ENCODE measurements at places on chromosomes 16 and 17.

DNA sequence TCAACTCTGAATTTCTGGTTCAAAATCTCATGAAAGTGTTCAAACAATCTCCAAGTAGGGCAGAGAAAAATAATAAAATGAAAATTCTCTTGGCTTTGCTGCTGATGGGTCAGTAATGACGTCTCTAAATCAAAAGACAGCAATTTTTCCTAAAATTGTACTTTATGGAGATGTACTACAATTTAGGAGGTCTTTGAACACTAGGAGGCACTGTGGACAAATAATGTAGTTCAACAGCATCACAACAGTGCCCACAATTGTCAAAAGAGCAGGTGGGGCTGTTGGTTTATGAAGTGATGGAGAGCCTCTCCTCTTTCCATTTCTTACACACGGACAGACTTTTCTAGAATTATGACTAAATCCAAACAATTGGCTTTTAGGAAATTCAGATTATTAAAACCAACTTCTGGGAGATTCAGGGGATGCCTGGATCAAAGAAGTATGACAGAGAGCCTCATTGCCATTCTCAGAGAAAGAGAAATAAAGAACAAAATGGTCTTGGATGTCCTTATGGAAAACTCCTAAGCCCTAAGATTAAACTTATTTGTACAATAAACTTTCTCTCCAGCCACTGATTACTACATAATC is 23.8 kb downstream of the EZH1 start:
- peak; percentile 90 for DNase-seq

DNA sequence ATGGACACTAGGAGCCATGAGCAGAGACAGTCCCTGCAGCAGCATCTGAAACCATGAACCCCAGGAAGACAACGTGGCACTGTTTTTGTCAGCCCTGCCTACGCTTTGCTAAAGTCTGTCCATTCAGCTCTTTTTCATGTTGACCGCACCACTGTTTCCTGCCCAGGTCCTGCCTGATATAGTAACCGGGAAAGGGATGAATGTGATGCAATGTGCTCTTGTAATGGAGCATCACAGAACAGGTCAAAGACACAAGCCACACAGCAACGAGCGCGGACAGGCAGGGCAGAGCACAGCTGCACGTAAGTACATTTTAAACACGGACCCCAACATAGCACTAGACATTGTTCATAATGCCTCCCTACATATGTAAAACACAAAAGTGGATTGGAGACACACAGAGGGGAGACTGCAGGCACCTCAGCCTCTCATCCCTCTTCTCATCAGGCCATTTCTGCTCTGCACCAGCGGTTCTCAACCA is 16.9 kb upstream of the TNFRSF13B start:
- no peak for DNase-seq

- DNase-seq = no peak
These were observed 154.7 kb downstream of the ZNF423 start for GRCh38 chr16:49701065-49701685.

DNA sequence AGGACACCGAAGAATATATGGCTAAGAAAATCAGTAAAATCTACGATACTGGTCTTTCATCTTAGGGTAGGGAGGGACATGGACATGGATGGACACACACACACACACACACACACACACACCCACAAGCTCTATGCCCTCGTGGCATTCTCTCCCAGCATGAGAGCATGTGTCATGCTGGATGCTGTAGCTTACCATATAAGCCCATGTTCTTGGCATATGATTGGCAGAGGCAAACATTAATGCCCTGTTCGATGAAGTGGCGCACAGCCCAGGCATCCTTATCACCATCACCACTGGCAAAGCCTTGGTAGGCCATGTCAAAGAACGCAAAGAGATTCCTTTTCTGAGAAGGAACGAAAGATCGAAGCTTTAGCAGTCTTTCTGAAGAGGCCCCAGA is 17.6 kb downstream of the GOT2 start:
- no peak for DNase-seq

DNA sequence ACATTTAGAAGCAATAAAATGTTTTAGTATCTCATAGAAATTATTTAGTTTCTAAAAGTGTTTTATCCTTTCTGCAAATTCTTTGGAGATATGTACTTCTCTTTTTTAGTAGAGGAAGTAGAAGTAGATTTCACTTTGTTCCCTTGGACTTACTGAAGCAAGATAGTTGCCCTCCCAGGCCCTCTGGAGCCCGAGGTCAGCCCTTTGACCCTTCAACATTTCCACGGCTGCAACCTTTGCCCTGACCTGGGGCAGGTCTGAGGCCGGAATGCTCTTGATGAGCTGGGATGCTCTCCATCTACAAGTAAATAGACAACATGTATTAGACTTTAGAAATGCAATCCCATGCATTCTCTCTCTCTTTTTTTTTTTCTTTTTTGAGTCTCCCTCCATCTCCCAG is 167.5 kb downstream of the CDK5R1 start:
- peak; percentile 28 for DNase-seq

- DNase-seq = no peak
These were observed 7.4 kb upstream of the GOSR2 start for GRCh38 chr17:46915596-46915995.

- DNase-seq = no peak
These were observed 4.0 kb upstream of the ARL6IP1 start for GRCh38 chr16:18805257-18805773.

DNA sequence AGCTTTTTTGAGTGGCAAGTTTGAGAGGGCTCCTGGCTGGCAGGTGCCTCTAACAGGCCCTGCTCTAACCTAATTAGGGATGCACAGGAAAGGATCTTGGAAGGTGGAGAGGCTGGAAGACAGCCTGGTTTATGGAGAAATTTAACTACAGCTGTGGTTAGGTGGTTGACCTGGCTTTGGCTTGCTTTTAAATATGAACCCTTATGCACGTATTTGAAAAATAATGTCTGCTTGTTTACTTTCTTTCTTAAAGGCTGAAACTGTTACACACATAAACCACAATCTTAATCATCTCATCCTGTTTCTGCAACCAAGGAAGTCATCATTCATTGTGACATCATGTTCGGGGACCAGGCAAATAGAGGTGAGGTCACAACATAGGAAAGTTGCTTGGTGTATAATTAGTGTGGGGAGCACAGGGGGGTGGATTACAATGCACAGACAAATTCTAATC is 23.1 kb upstream of the DHRS13 start:
- peak; percentile 83 for DNase-seq

DNA sequence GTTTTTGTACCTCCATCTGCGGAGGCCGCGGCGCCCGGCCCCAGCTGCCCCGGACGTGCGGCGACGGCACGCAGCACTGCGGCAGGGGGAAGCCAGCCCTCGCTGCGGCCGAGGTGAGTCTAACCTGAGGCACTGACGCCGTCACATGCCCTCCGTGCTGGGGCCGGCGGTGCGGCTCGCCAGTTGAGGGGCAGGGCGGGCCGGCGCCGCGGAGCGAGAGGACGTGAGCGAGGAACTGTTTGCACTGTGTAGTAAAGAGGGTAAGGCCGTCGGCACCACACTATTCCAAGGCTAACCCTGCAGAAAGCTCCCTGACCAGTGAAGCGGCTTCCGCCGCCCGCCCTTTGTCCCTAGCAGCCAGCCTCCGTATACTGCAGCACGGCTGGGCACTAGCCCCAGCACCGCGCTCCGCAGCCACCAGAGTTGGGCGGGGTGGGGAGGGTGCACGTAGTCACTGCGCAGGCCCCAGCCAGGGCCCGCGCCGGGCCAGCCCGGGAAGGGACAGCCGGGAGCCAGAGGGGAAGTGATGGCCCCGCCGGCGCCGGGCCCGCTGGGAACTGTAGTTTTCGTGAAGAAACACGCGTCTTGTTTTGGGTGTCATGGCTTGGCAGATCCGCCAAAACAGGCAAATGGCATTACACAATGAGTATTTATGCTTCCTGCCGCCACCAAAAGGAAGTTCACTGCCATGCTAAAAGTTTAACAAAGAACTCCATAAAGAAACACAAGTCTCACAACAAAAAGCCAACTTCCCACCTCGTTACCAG is 580 bp upstream of the KANSL1 start:
- DNase-seq = peak; percentile 99

DNA sequence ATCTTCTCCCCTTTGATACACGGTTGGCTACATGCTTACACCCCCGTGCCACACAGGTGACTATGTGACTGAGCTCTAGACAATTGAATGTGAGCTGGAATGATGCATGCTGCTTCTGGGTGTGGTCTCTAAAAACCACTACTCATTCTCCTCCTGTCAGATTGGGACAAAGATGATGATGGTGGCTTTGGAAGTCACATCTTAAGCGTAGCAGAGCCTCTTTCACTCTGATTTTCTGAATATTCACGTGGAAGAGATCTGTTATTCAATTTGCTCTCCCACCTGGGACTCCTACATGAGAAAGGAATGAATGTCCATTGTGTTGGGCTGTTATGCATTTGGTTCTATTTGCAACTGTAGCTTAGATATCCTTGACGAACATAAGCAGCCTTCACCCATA is 763.6 kb upstream of the EEF2KMT start:
- DNase-seq = no peak

DNA sequence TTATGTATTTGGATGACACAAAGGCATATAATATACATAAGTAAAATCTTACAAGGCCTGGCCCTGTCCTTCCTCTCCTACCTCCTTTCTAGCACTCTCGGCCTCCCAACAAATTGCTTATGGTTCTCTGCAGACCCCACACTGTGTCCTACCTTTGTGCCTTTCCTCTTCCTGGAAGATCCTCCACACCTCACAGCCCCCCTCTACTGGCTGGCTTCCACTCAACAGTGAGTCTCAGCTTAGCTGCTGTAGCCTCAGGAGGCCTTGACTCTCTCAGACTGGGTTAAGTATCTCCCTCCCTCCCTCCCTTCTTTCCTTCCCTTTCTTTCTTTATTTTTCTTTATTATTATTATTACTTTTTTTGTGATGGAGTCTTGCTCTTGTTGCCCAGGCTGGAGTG is 8.3 kb upstream of the SLC52A1 start:
- no peak for DNase-seq

GRCh38 chr17:81549031-81549557 is 3.1 kb downstream of the FAAP100 start:
- DNase-seq = no peak

All from inflammatory macrophage treated with lipopolysaccharide for 1 hour (primary cell).